ENCODE measurements at places on chromosomes 16 and 17.
A peak's percentile ranks its signal among the peaks of the same experiment; 100 is the strongest.

- DNase-seq, result no peak
Measured at GRCh38 chr16:56749672-56750491, 20.0 kb downstream of the NUP93 start.

DNA sequence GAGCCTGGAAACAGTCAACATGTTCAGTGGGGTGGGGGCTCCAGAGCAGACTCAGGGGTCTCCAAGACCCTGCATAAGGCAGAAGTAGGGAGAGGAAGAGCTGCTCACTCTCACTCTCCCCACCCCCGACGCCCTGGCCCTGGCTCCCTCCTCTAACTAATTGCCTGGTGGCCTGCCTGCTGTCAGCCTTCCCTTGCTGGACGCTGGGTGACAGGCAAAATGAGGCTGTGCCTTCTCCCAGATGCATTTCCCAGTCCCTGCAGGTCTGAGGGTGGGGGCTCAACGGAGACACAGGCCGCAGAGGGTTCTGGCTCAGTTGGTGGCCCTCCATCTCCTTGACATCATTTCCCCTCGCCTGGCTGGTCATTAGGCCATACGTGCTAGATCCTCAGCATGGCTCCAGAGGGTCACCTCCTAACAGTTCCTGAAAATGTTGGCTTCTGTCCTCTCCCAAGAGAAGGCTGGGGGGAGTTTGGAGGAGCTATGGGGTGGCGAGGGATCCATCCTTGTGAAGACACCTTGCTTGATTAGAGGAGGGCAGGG lies 1.4 kb downstream of the FMNL1 start:
- no peak for DNase-seq

DNA sequence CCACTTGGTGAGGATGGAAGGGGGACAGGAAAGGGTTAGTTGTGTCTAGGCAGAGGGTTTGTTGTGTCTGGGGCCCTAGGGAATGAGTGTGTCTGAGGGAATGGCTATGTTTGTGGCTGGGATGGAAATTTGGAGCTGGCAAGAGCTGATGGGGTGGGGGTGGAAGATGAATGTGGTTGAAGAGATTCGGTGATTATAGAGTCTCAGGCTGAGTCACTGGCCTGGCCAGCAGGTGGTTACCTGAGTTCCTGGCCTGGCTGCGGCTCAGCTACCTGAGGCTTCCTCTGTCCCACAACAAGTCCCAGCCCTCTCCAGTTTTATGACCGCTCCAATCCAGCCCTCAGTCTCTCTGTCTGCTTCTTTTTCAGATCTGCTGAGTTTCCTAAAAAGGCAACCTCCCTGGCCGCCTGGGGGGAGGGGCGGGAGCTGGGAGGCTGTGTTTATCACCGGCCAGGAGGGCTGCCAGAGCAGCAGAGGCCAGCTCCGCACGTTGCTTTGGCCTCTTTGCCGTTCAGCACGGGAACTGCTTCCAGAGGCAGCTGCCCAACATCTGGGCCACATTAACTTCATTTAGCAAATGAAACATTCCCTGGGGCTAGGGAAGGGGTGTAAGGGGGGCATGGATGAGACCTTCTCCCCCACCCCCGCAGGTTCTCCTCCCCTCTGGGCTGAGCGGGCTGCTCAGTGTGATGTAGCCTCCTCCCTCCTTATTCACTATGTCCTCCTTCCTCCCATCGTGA lies 21.8 kb downstream of the ITGB3 start:
- no peak for DNase-seq

DNA sequence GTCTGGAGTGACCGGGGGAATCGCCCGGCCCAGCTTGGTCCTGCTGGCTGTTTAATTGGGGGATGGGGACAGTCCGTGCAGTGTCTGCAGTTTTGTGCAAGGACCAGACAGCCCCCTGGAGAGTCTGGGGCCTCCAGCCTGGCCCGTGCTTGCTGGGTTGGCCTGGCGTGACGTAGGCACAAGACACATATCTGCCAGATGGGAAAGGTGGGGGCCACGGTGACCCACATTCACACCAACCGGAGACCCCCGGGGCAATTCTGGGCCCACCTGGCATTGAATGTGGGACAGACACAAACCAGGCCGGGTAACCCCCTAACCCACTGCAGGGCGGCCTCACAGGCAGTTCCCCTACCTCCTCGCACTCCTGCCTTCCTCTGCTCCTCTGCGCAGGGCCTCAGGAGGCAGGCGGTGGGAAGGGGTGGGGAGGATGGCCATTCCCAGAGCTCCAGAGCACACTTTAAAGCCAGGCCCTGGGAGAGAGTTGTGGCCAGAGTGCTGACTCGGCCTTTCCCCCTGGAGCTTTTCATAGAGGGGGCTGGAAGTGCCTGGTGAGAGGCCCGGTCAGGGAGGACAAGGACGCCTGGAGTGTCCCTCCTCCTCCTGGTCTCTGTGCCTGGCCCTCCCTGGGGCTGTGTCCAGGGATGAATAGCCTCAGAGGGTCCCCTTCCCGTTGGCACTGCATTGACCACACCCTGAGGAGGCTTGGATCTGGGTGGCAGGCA lies 1.5 kb downstream of the MRC2 start:
- no peak for DNase-seq

DNA sequence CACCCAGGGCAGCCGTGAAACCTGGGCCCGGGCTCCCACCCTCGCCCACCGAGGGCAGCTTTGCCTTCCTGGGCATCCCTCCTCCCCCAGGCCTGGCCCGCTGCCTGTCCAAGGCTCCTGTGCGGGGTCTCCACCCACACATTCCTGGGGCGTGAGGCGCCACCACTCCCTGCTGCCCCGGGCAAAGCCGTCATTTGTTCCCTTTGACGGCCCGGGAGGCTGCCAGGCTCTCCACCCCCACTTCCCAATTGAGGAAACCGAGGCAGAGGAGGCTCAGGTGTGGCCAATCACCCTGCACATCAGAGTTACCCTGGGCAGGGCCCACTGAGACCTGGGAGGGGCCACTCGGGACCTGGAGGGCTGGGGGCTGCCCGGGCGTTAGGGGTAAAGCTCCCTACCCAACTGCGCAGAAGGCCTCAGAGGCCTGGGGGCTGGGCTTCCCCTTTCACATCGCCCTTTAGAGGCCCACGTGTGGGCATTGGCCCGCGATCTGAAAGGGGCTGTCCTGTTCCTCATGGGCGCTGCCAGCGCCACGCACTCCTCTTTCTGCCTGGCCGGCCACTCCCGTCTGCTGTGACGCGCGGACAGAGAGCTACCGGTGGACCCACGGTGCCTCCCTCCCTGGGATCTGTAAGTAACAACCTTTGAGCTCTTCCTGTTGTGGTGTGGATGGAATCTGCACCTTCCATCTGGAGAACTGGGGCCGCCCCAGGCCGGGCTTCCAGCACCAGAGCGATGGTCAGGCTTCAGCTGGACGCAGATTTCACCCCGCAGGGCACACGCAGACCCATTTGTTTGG lies at the start of gene MSLN:
MSLN (plus strand) TSS at position 190 of the 799 bp plus-strand sequence. CDS start 1,947 bp downstream, outside the sequence.
- no peak for DNase-seq

- DNase-seq, result peak; percentile 57
Measured at GRCh38 chr16:49621241-49622083, 234.4 kb downstream of the ZNF423 start.

DNA sequence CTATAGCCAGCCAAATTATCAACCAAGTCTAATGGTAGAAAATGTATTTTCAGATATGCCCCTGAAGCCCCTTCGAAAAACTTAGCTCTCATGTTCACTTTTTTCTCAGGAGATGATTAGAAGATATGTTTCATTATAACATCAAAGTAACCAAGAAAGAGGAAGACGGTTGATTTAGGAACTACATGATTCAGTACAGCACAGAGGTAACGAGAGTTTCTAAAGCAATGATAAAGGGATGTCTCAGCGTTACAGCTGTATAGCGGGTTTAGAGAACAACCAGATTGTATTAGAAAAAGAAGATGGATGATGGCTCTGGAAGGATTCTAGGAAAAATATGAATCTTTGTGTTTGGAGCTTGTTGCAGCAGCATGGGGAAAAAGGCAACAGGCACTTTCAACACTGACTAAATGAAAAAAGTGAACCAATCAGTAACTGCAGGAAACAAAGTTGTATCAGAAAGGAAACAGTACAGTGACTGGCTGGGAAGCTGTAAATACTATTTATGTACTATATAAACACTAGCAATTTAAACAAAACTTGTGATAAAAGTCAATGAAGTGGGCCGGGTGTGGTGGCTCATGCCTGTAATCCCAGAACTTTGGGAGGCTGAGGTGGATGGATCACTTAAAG lies 21.5 kb downstream of the MBTD1 start:
- DNase-seq, result no peak

DNA sequence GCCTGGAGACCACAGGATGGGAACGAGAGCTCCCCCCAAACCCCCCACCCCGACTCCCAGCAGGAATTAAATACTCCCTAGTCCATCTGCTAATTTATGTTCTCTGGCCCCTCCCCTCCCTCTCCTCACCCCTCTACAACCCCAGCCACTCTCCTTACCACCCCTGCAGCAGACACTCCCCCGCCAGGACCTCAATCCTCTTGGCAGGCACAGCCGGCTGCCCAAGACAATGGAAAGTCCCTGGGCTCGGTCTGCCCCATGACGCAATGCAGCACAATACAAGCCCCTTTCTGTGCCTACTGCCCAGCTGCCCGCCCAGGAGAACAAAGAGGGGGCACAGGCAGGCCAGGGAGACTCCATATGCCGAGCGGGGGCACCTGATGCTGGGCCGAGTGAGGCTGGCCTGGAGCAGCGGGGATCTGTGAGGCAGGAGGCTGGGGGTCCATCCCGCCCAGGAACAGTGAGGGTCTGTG lies 30.3 kb upstream of the CDC42EP4 start:
- DNase-seq, result no peak

GRCh38 chr17:51029568-51030463 lies 90.9 kb downstream of the SPAG9 start:
- no peak for DNase-seq

GRCh38 chr17:28725166-28725659 lies 820 bp downstream of the TLCD1 start:
- no peak for DNase-seq

DNA sequence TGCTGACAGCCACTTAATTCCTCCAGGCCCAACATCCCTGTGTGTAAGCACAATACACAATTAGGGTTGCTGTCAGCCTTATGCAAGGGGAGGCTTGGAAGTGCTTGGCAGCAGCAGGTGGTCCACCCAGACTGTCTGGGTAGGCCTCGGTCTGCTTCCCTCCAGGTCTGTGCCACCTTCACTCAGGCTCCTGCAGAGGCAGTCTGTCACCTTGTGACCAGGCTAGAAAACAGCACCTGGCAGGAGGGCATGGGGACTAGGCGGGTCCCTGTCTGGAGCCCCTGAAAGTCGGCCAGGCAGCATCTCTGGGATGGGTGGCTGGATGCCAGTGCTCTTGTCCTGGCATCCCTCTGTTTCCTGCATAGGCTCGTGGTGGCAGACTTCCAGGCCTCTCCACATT lies 578.1 kb downstream of the KCNJ18 start:
- no peak for DNase-seq

- no peak for DNase-seq
Measured at GRCh38 chr16:54405478-54405877, 118.9 kb upstream of the IRX3 start.

DNA sequence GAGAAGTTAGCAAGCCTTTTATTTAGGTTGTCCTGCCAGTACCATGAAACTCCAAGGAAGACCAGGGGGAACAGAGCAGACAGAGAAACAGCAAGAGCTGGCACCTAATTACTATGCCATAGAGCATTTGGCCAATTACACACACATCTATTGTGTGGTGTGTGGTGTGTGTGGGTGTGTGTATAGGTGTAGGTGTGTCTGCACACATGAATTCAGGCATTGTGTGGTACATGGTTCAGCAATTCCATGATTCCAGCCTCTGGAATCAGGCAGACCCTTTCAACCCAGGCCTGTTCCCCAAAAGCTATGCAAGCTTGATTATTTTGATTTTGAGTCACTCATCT lies 25.7 kb downstream of the IQCK start:
- no peak for DNase-seq

- DNase-seq, result no peak
Measured at GRCh38 chr16:89706518-89707260, 5.2 kb upstream of the SPATA2L start.

GRCh38 chr17:27233776-27234175 lies 60.1 kb upstream of the WSB1 start:
- DNase-seq, result no peak

- no peak for DNase-seq
Measured at GRCh38 chr17:38687286-38687685, 12.5 kb upstream of the EPOP start.

- DNase-seq, result no peak
Measured at GRCh38 chr17:34437188-34437587, 74.2 kb upstream of the CCL1 start.

DNA sequence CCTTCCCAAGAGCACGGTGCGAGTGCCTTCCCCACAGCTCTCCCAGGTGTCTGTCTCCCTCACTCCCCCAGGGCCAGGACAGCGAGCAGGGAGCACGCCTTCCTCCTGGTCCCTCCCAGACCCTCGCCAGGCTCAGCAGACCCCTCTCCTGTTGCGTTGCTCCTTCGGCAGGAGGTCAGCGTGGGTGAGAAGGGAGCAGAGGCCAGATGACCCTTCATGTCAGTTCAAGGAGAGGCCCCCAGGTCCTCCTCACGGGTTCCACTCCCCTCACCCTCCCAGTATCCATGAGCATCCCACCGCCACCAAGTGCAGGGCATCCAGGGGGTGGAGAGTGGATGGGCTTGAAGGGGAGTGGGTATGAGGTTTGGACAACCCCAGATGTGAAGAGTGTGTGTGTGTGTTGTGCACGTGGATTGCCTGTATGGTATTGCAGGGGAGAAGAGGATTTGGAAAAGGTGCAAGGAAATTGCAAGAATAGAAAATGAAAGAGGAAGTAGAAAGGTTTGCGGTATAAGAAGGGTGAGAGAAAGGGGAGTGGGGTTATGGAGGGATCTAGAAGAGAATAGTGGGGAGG lies 17.7 kb downstream of the SGCA start:
- no peak for DNase-seq

DNA sequence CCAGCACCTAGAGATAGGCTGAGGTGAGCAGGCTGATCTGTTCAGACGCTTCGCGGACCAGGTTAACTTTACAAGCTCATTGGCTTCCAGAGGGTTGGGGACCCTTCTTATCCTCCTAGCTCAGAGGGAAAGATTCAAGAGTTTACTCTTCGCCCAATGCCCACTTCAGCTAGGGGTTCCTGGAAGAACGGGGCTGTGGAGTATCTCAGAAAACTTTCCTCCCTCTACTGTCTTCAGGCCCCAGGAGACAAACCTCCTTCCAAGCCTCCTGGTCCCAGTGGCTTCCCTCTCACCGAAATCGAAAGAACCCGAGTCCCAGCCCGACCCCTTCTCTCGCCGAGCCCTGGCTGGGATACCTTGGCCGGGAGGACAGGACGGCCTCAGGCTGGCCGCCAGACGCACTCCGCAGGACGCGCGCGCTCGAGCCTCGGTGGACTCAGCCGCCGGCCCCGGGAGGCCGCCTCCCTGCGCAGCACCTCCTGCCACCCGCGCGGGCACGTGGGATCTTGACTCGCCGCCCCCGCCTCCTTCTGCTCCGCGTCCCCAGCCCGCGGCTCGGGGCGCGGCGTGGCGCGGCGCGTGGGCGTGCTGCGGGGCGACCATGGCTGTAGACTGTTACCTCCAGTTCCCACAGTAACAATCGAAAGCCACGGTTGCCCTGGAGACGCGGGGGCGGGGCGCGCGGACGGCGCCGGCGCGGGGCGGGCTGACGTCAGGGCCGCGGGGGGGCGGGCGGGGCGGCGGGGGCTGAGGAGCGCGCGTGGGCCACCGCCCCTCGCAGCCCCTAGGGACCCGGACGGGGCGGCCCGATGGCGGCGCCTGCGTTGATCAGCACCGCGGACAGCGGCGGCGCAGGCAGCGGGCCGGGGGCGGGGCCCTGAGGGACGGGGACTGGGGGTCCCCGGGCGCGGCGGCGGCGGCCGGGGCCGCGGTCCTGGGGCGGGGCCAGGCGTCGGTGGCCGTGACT lies 5.3 kb upstream of the HIC1 start:
- peak; percentile 97 for DNase-seq
